ENCODE measurements at places on chromosomes 1 and 21.

DNA sequence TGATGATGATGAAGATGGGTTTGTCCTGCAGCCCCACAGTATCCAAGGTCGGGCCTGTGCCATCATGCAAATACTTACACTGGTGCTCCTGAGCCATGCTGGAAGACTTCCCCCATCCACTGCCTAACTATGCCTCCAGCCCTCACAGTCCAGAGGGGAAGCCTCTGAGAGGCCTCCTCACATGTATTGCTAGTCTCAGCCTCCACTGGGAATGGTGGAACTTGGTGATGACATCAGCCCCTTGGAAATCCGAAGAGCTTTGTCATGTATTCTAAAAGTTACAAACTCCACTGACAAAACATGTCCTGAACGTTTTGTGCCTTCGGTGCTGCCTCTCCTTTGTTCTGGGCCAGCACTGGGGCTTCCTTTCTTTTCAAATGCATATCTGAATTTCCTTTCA is 61.1 kb upstream of the DMRTB1 start:
- no peak for DNase-seq

- no peak for DNase-seq
Measured at GRCh38 chr1:224632921-224633321, 16.8 kb downstream of the CNIH3 start.

- no peak for DNase-seq
Measured at GRCh38 chr1:109794319-109795132, 30.8 kb upstream of the EPS8L3 start.

- DNase-seq = no peak
Measured at GRCh38 chr1:25760122-25760719, 39.8 kb upstream of the SELENON start.

DNA sequence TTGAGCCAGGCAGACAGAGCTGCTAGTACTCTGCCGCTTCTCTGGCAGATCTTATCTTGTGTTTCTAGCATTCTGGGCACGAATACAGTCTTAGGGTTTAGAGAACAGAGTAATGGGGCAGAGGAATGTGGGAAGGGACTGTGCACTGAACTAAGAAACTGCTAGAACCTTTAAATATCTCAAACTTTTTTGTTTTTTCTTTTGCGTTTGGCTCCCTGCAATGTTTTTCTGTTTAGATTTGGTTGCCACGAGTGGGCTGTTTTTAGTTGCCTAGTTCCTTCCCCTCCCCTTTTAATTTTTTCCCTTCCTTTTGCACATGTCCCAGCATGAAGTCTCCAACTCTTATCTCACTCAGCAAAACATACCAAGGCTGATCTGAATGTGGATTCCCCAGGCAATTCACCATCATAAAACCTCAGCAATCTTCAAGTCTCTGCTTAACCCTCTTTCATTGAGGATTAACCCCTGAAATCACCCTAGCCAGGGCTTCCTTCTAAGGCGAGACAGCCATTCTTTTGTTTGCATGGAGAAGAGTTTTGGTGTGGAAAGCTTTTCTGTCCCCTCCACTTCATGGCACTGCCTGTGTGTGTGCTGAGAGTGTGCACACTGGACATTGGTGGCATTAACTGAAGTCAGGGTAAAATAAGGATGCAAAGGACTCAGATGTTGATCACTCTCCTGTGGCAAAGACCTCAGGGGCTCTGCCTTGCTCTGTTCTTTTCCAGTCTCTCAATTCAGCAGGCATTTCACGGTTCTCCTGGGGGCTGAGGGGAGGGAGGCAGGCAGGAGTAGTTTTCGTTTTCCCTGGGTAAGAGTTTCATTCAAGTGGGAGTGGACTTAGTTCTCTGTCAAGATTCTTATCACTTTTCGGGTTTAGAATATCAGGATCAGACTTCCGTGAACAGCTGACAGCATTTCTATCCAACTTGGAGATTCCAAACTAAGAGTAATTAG is 2.8 kb upstream of the ATF3 start:
- DNase-seq = no peak

DNA sequence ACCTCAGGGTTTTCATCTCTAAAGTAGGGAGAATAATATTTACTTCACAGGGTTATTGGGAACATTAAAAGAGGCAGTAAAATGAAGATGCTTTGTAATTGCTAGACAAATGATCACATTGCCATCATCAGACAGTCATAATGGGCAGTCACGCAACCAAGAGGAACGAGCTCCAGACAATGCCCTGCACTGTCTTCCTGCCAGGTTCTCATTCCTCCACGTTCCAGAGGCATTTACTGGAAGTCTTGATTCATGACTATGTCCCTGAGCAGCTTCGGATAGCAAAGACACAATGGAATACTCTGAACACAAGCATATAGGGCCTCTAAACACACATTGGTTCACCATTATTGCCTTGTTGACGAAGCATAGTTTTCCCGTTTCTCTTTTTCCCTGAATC is 389.7 kb downstream of the NTNG1 start:
- DNase-seq = no peak

DNA sequence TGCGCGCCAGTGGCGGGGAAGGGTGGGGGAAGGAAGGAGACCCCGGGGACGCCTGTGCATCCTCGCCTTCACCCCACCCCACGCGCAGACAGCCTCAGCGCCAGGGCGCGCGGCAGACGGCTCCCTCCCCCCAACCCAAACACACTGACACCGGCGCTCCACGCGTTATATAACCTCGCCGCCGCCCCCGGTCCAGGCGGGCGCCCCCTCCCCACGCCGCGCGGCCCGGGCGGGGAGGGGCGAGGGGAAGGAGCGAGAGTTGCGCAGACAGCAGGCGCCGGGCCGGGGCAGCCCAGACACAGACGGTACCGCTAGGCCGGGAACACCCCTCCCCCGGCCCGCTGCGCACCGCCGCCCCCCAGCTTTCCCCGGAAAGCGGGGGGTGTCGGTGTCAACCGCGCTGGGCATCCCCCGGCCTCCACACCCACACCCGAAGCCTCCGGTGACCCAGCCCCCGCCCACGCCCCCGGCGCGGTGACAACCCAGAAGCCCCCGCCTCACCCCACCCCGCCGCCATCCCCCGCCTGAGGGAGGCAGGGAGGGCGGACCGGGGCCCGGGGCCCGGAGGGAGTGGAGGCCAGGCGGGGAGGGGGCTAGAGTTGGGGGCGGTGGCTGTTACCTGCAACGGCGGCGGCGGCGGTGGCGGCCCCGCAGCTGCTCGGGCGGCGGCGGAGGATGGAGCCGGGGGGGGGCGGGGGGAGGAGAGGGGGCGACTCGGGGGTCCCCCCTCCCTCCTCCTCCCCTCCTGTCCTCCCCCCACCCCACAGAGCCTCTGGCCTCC is 432 bp downstream of the AKT3 start:
- peak; percentile 36 for DNase-seq

GRCh38 chr1:7672864-7673263 is 98.2 kb upstream of the VAMP3 start:
- DNase-seq = no peak

GRCh38 chr1:210908791-210909190 is 225.2 kb downstream of the KCNH1 start:
- DNase-seq = no peak

DNA sequence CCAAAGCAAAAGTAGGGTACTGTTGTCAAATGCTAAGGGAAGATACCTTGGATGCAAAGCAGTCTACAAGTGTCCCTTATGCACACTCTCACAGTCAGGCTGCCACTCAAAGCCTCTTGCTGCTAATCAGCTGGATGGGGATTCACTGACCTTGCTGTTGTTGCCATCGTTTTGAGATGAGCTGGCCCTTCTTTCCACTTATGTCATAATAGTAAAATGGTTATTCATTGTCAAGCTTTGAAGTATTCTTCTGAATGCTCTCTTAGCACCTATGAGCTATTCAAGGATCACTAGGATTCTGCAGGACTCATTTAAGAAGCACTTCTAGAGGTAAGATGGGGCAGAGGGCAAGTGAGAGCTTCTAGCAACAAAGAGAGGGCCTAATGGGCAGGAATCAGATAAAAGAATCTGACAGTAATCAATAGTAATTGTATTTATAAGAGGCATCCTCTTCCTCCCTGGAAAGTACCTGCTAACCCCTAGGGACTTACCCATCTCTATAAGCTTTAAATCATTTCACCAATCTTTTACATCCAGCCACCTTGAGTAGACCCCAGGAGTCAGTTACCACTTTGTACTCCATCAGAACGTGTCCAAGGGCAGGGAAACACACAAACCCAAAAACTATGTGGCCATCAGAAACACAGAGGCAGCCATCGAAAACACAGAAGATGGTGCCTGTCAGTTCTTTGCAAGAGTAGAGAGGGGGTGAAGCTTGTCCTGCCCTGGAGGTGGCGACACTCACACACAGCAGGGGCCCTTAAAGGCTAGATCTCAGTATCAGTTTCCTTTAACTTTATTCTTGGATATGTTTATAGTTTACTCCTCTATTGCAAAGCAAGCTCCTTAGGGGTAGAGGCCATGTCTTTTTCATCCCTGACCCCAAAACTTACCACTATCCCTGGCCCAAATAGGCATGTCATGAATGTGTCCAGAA is 103.7 kb upstream of the NFIA start:
- no peak for DNase-seq

- DNase-seq = no peak
Measured at GRCh38 chr21:33393348-33393747, 9.9 kb upstream of the IFNGR2 start.

GRCh38 chr1:74908797-74909196 is 175.8 kb downstream of the TYW3 start:
- no peak for DNase-seq

DNA sequence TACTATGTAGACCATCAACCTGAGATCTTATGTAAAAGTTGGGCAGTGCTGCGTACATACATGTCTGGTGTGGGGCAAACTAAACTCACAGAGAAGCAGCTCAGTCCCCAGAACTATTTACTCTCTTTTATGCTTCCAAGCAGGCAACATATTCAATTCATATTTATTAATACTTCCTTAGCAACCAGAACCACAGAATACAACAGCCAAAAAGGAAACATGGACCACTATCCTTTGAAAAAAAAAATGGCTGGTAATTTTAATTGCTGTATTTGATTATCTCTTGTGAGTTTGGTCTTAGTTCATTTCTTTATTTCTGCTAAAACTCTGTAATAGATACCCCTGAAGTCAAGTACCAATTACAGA is 1.5 kb upstream of the PPP1R15B start:
- DNase-seq = no peak

DNA sequence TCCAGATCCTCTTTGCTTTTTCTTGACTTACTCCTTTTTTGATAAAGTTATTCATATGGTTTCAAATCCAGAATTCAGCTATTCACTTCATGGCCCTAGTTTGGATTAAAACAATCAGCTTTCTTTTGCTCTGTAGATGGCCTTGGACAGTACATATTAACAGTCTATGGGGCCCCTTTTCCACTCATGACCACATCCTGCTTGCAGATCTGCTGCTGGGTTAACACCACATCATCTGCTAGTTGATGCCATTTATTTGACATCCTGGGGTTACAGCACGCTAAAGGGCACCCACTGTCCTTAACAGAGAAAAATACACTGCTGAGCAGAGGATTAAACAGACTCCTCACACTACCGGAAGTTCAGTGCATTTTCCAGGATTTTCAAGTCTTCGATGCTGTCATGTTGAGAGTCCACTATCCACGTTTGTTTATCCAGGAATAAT is 941 bp upstream of the IFI16 start:
- peak; percentile 39 for DNase-seq

GRCh38 chr1:31040038-31040437 is 25.5 kb downstream of the PUM1 start:
- no peak for DNase-seq

- no peak for DNase-seq
Measured at GRCh38 chr21:25179116-25179515, 428.2 kb downstream of the MRPL39 start.

DNA sequence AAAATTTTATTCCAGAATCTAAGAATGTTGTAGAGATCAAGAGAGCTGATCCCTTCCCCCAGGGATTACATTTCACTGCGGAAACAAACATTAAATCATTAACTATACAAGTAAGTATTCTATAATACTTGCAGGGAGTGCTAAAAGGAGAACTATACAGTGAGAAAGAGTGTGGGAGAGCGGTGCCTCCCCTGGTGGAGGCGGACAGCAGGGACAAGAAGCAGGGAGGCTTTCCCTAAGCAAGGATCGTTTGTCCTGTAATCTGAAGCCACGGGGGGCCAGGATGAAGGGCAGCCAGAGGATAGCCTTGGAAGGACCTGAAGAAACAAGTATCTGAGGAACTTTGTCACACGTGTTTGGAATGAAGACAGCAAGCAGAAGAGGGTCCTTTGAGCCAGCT is 40.1 kb downstream of the SLC9C2 start:
- no peak for DNase-seq

- no peak for DNase-seq
Measured at GRCh38 chr1:94143809-94144176, 22.8 kb upstream of the ABCA4 start.

DNA sequence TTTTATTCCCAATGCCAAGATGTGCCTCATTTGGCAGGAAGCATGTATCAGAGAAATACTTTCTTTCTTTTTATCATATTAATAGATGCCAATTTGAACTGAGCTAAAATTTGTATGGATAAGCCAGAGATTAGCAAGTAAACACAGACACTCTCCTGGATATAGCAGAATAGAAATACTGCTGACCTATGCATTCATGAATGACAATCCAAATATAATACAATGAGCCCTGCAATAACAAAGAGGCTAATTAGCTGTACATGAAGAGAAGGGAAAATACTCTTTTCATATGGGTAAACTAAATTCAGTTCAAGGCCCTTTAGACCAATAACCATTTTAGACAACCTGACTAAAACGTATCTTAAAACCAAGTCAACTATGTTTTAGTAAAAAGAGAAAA is 388.1 kb upstream of the NR5A2 start:
- DNase-seq = no peak

DNA sequence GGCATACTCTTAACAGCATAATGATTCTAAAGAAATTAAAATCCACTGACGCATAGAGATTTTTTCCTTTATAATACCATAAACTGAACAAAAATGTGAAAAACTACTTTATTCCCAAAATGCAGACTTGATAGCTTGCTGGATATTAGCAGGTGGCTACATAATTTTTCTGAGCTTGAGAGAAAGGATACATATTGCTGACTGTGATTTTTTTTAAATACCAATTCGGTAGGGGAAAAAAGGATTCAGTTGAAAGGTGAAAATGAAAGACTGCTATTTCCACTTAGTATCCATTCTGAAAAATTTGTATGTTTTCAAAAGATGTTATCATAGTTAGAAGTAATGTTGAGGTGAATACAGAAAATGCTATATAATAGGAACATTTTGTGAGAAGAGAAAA is 90.0 kb upstream of the MAP1LC3C start:
- no peak for DNase-seq

GRCh38 chr1:64487061-64487460 is 17.1 kb downstream of the CACHD1 start:
- no peak for DNase-seq

- DNase-seq = no peak
Measured at GRCh38 chr21:46171585-46171984, 12.7 kb downstream of the SPATC1L start.

DNA sequence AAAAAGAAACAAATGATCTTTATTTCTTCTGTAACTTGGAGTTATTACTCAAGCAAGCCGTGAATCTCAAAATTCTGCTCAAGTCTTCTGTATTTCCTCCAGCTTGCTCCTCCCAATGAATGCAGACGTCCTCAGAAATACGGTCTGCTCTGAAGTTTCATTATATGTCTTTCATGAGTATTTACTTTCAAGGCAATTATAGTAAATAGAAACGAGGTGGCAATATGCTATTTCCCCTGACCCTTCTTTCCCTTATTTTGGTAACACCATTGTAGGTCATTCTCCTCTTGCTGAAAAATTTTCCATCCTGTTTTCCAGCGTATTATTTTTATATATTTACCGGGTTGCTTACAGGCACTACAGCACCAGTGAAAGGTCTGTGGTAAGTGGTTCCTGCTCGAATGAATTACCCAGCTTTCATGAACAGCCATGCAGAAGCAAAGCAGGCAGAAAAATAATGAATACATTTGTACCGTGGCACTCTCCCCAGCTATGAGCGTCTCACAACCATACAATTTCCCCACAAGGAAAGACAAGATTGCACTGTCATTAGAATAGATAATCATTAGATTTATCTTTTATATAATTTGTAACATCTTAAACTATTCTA is 350.9 kb upstream of the PKN2 start:
- no peak for DNase-seq
